Fibroblast of skin of left quadriceps (primary cell): ENCODE measurements at places on chromosomes 11 and 22.

DNA sequence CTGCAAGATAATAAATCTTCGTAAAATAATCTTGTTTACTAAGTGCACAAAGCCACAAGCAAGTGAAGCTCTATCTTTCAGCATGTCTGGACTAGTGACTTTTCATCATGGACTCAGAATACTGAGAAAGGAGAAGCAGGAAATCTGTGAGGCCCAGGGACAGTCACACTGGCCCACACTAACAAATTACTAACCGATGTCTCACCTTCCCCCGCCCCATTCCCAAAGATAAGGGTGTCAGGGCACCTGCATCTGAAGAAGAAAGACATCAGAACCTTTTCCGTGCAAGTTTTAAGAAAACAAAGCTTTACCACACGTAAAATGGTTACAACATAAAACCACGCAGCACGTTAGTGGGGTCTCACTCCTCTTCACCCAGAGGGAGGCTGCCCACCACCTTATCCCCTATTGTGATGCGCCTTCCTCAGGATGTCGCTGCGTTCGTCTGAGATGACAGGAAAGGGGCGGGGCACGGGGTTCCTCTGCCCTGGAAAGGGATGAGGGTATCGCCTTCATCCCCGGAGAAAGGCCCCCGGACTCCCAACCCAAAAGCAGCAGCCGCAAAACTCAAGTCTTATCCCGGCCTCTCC lies 616 bp downstream of the BTBD10 start:
- no peak for DNase-seq

DNA sequence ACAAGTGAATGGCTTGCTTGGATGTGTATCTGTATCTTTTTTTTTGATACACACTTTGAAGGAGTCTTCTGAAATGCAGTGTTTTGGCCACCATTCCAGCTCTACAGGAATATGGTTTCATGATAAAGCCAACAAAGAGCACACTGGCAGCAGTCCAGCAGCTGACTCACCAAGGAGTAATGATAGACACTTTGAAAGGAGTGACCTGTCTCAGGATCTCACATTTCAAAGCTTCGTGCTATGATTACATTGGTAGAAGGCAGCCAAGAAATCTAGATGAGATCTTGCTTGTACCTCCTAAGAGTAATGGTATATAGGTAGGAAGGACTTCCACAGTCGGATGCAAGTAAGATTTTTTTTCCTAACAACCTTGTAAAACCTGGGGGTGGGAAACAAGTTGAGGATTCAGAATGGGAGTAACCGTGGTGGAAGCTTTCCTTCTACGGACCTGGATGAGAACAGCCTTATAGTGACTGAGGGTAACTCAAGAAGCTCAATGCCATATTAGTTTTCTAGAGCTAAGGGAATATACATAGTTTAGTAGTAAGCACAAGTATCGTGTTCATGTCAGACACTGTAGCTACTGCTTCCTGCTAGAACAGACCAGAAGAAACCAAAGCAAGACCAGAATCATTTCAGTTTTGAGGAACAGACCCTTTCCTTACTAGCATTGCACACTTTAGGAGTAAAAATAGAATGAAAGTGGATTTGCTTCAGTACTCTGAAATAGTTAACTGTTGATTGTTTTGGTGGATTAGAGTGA lies 25.0 kb downstream of the MTMR3 start:
- peak; percentile 91 for DNase-seq

GRCh38 chr11:34458525-34458924 lies 19.8 kb downstream of the CAT start:
- no peak for DNase-seq

DNA sequence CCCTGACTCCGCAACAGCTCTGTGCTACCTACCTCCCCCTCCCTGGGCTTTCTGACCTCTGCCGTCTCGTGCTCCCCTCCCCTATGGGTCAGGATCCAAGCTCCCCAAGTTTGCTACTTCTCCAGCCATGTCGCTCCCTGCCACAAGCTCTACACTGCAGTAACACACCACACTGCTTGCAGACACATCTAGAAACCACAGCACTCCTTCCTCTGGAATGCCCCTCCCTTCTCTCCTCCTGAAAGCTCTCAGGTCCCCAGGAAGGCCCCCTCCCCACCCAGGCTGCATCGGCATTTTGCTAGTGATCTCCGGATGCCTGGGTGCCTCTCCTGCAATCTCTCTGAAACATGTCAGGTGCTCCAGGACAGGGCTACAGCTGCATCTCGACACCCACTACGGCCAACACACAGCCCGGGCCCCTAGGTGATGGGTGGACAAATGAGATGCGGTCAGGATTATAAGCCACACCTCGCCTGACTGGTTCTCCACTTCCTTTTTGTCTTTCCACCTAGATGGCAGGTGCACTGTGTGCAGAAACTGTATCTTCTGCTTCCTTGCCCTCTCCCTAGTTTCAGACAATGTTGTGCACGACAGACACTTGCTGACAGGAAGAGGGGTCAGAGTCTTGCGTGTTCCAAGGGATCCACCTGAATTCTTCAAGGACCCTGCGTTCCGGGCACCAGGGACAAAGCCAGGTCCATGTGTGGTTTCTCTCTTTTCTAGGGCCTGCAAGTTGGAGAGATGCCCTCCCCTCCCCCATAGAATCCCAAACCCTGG lies 22.9 kb downstream of the RPUSD4 start:
- DNase-seq, result no peak

- no peak for DNase-seq
These were observed 91.0 kb downstream of the CCDC83 start for GRCh38 chr11:85946221-85946620.
